Bone marrow (tissue), 2 donors: ENCODE measurements at places on chromosomes 2 and 18.

DNA sequence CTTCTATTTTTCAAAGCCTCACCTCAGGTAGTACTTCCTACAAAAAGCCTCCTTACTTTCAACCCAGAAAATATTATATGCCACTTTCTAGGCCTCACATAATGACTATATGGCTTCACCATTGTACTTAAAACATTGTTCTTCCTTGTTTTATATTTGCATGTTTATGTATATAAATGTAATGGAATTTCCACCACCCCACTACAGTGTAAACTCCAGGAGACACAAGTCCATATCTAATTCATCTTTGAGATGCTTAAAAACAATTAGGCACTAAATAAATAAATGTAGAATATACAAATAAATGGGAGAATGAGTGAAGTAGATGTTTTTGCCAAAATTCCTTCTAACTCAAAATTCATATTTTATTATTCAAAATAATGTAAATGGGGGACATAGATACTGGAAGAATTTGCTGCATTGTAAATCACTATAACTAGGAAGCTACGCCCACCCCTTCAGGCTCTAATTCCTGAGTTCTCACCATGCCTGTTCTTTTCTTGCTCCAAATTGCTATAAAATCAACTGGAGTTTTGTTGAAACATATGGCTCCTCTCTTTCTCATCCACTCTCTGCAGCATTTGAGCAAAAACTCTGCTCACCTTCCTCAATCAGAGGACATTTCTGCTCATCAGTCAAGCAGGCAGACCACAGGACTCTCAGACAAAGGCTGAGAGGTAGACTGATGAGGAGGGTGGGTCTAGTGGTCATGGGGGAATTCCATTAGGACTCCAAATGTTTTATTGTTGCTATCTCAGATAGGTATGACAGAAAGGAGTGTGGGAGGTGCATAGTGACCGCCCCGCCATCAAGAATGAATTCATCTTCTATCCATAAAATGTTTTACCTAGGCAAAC is 243.0 kb downstream of the HNMT start:
- DNase-seq, result no peak

DNA sequence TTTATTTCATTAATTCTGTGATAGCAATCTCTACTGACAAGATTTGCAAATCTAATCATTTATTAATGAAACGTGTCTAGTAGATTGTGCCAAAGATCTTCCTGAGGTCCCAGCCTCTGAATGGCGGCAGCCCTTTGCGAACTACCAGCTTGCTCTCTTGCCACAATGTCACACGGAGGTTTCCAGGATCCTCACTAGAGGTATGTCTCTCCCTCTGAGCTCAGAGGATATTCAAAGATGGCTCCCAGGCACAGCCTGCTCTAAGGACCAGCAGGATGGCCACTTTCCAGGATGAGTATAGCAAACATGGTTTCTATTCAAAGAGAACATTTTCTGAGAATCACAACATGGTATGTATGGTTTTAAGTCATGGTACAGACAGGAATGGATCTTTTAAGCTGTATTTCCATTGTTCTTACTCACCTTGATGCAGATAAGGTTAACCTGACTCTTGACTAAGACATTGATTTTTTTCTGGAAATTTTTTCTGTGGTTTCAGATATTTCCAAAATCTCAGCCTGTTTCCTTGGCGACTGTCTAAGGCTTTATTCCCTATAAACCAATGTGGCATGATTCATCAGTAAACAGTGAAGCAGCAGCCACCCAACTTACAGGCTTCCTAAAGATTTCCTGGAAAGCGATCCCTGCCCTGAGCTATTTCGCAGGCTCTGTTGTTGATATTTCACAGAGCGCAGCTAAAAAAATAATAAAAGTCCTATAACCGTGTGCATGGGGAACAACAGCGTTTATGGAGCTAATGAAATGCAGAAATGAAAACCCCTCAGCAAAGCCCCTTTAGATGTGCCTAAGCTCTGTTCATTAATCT is 54.1 kb upstream of the KLF7 start:
- DNase-seq, result no peak

DNA sequence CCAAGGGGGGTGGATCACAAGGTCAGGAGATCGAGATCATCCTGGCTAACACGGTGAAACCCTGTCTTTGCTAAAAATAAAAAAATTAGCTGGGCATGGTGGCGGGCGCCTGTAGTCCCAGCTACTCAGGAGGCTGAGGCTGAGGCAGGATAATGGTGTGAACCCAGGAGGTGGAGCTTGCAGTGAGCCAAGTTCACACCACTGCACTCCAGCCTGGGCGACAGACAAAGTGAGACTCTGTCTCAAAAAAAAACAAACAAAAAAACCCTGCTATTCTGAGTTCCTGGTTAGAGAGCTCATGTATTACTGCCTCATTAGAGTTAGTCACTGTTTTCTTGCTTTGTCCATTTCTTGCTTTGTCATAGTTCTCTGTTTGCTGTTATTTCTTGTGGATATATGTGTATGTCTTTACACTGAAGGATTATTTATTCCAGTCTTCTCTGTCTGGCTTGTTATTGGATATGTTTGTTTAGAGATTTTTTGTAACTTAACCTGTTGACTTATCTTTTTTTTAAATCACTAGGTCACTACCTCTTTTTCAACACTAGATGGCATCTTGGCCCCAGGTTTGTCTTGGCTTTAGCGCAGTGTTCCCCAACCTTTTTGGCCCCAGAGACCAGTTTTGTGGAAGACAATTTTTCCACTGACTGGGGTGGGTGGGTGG is 17.0 kb downstream of the TTLL4 start:
- no peak for DNase-seq

- no peak for DNase-seq
Observed at GRCh38 chr18:23354625-23355024, 98.5 kb upstream of the RIOK3 start.

DNA sequence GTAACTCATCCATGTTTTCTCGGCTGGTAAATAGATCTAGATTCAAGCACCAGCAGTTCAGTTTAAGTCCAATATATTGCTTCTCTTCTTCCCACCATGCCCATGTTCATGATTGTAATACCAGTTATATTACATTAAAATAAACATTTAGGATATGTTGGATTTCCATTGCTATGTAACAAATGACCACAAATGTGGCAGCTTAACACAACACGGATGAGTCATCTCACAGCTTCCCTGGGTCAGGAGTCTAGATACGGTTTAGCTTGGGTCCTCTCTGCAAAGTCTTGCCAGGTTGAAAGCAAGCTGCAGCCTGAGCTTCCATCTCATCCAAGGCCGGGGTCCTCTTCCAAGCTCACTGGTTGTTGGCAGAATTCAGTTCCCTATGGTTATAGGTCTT is 39.4 kb upstream of the SMAD2 start:
- no peak for DNase-seq

DNA sequence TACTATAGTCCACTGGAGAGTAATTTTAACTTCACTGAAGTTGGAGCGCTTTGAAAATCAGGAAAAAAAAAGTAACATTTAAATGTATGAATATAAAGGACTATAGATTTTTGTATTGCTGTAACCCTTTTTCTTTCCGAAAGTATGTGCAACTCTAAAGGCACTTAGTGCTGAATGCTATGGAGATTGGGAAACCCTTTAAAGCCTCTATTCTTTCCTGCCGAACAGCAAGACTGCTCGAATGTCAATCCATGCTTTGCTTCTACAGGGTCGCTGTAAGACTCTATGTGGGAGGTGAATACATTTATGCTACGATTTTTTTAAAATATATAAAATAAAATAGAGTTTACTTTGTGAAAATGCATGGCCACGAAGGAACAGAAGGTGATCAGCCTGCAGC is 825 bp downstream of the GRB14 start:
- DNase-seq, result no peak

DNA sequence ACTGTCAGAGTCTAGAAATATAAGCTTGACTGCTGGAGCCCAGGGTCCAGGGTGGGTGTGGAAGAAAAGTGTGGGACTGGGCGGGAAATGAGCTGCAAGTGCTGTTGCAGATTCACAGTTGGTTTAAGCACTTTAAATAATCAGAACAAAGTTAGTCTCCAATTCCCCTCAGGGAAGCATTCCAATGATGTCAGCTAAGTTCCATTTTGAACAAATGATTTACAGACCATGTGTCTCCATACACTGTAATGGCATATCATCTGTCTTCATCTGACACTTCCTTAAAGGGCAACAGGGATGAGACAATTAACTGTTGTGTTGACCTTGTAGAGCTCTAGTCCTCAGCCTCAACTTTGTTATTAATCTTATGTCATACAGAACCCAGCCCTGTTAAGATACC is 31.5 kb upstream of the REG3A start:
- no peak for DNase-seq

- DNase-seq, result no peak
Observed at GRCh38 chr18:73638709-73639108, 508.9 kb downstream of the FBXO15 start.

GRCh38 chr2:227479865-227480475 is 8.0 kb downstream of the AGFG1 start:
- no peak for DNase-seq

DNA sequence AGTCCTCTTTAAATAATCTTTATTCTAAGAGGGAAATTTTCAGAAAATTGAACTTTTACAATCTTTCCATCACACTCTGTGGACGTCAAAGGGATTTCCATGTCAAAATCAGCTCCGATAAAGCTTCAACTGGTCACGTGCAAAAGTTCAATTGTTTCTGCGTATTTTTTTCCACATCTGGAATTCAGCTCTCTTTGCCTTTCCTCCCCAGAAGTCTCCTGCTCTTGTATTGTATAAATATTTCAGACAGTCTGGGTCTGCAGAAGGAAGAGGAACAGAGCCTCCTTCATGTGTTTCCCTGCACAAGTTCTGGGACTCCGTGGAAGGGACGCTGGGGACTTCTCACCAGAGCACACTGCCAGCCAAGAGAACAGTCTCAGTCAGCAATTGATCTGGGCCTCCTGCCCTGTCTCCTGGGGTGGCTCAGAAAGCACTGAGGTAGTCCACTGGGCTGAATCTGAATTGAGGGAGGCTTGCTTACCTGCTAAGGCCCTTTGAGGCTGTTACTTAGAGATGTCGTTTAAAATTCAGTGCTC is 251.5 kb downstream of the TFCP2L1 start:
- no peak for DNase-seq

DNA sequence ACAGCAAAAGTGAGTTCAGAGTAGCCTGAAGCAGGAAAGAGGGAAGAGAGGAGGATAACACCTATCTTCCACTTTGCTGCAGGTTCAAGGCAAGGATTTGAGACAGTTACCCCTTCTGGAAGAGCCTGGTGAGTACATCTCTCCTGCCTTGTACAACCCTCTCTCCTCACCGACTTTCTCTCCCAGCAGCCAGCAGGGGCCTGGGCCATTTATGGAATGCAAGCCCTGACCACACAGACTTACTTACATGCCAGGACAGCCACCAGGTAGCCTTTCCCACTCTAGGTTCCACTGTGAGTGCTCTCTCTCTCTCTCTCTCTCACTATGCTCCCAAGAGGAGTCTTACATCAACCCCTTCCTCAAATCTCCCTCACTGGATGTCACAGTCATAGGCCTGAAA is 57.0 kb downstream of the BCL11A start:
- no peak for DNase-seq
